ENCODE measurements at places on chromosomes 4 and X.

- DNase-seq, result no peak
These were observed 27.2 kb downstream of the HTR2C start for GRCh38 chrX:114611018-114611619.

DNA sequence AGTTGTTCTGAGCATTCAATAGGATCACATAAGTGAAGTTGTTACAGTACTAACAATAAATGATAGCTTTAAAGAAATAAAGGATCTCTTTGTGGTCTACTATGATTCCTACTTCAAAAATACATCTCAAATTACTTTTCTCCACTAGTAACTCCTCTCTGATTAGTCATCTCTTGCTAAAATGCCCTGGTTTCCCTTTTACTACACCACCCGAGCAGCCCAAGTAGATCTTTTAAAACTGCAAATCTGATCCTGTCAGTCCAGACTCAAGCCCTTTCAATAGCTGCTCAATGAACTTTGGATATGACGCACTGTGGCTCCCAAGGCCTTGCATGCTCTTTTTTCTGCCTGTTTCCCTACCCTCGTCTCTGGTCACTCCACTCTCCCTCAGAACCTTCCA lies 97.5 kb downstream of the MAOA start:
- DNase-seq, result no peak

- DNase-seq, result no peak
These were observed 78.2 kb downstream of the IL21 start for GRCh38 chr4:122542411-122543236.

- DNase-seq, result no peak
These were observed 72.6 kb downstream of the EPHA5 start for GRCh38 chr4:65597697-65598096.

- DNase-seq, result no peak
These were observed 19.4 kb upstream of the SLC25A6 start for GRCh38 chrX:1411326-1411725.

DNA sequence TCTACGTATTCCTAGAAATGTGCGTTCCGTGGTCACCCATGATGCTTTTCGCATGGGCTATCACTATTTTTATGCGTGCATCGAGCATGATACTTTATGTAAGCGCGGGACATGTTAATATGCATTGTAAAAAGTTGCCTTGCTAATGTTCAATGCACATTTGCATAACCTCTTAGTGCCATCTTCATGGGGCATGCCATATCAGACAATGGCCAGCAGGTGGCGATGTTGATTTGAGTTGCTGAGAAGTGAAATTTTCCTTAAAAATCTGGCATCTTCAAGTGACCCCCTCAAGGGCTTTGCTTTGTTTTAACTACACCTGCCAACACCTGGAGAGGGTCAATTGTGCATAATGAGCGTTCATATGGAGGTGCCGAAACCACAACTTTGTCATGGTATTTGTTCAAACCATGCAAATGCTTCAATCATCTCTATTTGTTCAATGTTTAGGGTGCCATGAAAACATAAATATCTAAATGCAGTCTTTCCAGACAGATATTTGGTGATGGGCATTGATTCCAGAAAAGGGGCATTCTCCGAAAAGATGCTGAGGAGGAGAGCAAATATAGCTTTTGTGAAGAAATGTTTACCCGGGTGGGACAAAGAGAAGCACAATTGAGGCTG lies 833.9 kb upstream of the PRKX start:
- DNase-seq, result no peak

DNA sequence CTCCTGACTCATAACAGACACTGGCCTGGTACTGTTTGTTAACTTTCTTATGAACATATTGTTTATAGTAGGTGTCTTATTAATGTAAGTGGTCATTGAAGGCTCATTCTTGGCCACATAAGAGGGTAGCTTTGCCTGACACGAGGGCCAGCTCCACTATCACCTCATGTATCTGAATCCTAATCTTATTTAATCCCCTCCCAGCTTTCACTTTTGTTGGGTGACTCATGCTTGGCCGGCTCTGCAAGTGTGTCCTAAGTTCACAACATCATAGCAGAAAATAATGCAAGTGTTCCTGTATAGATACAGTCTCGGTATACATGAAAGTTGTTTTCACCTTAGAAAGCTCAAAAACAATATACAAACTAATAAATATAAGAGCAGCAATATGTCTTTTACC lies 283.8 kb downstream of the IQCM start:
- no peak for DNase-seq

DNA sequence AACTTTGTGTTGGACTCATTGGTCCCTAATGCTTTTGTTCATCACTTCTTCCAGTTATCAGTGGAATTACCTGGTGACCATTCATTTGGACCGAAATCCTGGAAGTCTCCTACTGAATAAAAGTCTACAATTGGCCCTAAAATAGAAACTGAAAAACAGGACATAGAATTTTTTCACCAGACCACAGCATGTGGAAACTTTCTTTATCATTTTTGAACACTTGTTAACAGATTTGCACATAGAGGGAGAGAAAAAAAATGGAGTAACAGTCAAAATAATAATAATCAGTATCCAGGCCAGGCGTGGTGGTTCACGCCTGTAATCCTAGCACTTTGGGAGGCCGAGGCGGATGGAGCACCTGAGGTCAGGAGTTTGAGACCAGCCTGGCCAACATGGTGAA lies 7.1 kb downstream of the EPGN start:
- DNase-seq, result no peak

GRCh38 chr4:103111598-103111997 lies 12.0 kb upstream of the BDH2 start:
- DNase-seq, result no peak

GRCh38 chrX:55742649-55743048 lies 25.1 kb downstream of the RRAGB start:
- no peak for DNase-seq

- DNase-seq, result no peak
These were observed 69.0 kb downstream of the SLC16A2 start for GRCh38 chrX:74490247-74490646.

GRCh38 chr4:56410247-56411062 lies 23.2 kb upstream of the AASDH start:
- peak; percentile 94 for DNase-seq

GRCh38 chr4:114488301-114488982 lies 110.2 kb upstream of the UGT8 start:
- DNase-seq, result no peak

DNA sequence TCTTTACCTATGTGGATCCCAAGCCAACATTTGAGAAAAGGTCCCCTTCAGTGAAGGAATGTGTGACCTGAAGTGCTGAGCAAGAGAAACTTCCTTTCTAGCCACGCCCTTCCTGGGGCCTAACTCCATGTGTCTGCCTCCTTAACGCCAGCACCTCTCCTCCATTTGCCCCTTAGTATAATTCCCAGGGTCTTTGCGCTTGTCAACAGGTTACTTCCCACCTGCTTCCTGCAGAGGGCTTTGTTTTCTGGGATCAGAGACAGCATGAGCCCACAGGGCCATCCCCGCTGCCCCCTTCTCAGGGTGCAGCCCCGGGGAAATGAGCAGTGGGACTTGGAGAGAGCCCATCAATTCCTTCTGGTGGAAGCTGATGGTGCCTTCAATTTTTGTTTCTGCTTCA lies 45.9 kb upstream of the DRD5 start:
- DNase-seq, result no peak

DNA sequence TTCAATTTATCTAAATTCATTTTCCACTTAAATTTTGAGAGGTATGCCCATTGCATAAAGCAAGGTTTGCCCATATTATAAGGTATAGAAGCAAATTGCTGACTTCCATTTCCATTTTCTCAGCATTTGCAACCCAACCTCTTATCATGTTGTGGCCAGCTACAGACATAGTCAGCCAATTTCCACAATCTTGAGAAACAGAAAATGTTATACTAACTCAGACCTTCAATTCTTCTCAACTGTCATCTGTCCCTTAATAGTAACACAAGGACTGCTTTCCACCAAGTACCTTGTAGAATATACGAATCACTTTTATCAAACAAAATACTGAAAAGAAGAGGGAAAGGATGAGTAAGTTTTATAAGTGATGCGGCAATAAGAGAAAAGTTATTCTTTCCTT lies 11.2 kb upstream of the GRIA3 start:
- no peak for DNase-seq

DNA sequence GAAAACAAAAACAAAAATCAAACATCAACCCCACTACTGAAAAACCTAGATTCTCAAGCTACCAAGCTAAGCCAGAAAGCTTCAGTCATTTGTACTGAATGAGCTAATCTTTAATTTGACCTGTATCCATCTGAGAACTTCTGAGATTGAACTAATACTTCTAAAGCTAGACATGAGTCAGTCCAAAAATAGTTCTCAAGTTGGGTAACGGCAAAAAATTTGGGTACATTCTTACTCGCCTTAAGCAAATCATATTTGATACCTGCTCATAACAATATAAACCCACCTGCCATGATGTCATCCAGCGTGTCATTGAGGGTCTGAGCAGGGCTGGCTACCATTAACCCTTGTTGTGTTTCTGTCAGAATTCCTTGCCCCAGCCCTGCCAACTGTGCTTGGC lies 69.7 kb upstream of the COX18 start:
- DNase-seq, result no peak

DNA sequence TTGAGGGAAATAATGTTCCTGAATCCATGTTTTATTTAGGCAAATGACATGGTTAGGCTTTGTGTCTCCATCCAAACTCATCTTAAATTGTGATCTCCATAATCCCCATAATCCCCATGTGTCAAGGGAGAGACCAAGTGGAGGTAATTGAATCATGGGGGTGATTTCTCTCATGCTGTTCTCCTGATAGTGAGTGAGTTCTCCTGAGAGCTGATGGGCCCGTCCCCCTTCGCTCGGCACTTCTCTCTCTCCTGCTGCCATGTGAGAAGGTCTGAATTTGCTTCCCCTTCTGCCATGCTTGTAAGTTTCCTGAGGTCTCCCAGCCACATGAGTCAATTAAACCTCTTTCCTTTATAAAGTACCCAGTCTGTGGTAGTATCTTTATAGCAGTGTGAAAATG lies 563.0 kb upstream of the NR3C2 start:
- DNase-seq, result no peak

DNA sequence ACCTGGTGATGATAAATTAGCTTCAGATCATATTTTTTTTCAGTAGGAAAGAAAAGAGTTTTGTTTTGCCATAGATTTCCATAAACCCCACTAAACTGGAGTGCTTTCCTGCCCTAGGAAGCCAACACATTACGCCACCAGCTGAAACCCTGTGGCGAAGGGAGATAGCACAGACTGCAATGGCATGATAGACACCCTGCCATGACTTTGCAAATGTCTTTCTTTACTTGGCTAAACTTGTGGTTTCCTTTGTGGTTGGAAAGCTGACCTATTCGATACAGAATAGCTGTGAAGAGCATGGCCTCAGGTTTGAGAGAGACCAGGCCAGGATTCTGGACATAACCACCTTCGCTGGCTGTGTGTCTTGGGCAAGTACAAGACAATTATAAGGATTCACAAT lies 19.1 kb downstream of the MFAP3L start:
- no peak for DNase-seq

DNA sequence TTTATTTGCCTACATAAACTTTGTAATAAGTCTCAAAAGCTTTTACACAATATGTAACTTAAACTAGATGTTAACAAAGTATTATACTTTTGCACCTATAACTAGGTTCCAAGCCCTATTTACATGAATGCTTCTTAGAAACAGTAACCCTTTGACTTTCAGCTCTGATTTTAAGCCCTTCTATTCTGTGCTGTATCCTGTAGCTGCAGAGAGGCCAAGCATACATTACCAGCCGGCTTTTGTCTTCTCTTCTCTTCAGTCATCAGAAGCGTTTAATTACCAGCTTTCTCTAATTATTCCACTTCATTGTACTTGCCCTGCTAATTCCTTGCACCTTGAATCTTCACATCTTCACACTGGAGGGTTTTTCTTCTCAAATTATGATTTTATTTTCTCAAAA lies 403.1 kb downstream of the PDGFC start:
- no peak for DNase-seq

GRCh38 chr4:65865489-65865888 lies 195.2 kb upstream of the EPHA5 start:
- DNase-seq, result peak; percentile 4

DNA sequence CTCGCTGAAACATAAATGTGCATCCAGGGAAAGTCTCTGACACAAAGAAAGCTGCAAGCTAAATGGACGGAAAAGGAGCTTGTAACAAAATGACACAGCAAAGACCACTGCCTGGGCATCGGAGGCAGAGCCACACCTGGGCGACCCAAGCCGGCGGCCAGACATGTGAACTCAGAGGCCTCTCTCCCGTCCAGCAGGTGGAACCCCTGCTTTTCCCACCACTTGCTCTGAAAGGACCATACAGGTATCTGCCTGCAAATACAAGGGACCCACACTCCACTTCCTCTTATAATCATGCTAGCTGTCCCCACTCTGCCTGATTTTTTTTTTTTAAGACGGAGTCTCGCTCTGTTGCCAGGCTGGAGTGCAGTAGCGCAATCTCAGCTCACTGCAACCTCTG lies 12.0 kb downstream of the CPLX1 start:
- DNase-seq, result no peak

GRCh38 chr4:54482529-54483200 lies 175.1 kb upstream of the KIT start:
- no peak for DNase-seq

Data from NCI-H2029 (cell line).